ENCODE measurements at places on chromosomes 2 and 18.

DNA sequence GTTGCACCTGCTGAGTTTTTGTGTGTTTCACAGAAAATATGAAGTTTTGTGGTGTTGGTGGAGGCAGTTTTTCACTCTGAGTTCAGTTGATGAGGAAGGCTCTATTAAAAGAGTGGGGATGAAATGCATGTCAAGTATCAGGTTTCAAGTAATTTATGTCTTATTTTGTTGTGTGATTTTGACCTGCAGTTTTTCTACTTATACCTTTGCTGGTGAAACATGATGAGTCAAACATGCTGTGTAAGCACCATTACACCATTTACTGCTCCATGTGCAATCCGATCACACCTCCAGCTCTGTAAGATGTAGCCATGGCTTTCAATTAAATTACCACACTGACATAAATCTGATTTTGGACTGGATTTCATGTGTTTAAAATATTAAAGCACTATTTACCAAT is 174.5 kb upstream of the ZEB2 start:
- DNase-seq, result no peak

GRCh38 chr2:4454907-4455306 is 751.5 kb downstream of the DCDC2C start:
- no peak for DNase-seq

DNA sequence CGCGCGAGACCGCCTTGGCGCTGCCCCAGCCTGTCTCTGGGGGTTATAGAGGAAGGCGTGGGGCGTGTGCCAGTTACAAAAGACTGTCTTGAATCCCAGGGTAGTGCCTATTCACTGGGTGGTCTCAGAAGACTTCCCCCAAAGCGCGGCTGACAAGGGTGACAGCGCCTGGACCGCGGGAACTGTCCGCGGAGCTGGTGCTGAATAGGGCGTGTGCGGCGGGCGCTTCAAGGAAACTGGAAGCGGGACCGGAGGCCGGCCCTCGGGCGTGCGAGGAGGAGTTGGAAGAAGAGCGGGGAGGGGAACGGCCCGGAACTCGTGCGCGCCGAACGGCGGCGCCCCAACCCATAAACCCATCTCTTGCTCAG is 2.3 kb downstream of the EGR4 start:
- DNase-seq, result no peak

- DNase-seq, result no peak
These were observed 43.7 kb upstream of the AMMECR1L start for GRCh38 chr2:127929449-127929848.

- DNase-seq, result no peak
These were observed 261.6 kb downstream of the NRXN1 start for GRCh38 chr2:50770299-50770698.
